Stimulated activated effector memory CD8-positive, alpha-beta T cell treated with anti-CD3 and anti-CD28 coated beads, Interleukin-12 subunit alpha, Interleukin-12 subunit beta, amount 100 ng/mL, for 72 hours (primary cell): ENCODE measurements at places on chromosomes 2 and 18.

DNA sequence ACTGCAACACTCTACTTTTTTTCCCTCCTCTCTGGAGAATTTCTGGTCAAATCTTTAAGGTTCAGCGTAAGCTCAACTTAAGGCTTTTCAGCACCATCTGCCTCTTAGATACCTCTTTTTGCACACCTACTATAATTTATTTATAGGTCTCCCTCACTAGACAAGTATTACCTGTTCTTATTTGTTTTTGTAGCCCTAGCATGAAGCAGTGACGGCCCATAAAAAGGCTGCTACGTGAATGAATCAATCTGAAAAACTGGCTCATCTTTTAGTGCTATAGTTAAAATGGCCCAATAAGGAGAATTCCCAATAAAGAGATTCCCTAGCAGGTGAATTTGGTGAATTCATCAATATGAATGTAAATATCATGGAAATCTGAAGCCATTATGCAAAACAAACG is 6.5 kb downstream of the RNF149 start:
- no peak for DNase-seq

- no peak for DNase-seq
Observed at GRCh38 chr2:47602996-47603395, 179.9 kb upstream of the MSH6 start.

- no peak for DNase-seq
Observed at GRCh38 chr18:2415656-2416055, 155.6 kb downstream of the METTL4 start.

DNA sequence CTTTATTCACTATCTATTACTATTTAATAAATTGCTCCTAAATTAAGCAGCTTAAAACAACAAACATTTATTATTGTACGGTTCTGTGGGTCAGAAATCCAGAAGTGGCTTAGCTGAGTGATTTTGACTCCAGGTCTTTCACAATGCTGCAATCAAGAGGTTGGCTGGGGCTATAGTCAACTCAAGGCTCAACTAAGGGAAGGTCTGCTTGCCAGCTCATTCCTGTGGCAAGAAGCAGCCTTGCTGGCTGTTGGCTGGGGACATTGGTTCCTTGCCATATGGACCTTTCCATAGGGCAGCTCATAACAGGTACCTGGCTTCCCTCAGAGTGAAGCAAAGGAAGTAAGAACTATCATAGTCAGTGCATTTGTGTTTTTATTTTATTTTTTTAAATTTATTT is 5.0 kb upstream of the MRPL19 start:
- no peak for DNase-seq

- DNase-seq = no peak
Observed at GRCh38 chr18:38982072-38982471, 1416.5 kb upstream of the CELF4 start.

DNA sequence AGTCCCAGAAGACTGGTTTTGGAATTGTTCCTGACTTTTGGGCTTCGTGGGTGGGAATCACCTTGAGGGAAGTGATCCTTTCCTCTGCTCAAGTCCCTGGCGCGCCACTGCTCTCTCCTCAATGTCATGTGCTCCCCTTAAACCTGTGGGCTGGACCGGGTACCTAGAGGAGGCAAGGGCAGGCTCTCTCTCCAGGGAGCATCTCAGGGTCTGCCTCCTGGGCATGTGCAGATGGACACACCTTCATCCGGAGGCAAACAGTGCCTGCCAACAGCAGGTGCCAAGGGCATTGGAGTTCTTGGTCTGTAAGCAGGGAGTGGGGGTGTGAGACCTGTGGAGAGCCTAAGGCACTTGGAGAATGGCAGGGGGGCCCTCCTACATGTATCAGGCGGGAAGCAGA is 142.6 kb downstream of the INHBB start:
- no peak for DNase-seq

- DNase-seq = no peak
Observed at GRCh38 chr2:173415431-173416381, 61.0 kb downstream of the CDCA7 start.

GRCh38 chr2:127663566-127664064 is 11.7 kb downstream of the LIMS2 start:
- DNase-seq = no peak

DNA sequence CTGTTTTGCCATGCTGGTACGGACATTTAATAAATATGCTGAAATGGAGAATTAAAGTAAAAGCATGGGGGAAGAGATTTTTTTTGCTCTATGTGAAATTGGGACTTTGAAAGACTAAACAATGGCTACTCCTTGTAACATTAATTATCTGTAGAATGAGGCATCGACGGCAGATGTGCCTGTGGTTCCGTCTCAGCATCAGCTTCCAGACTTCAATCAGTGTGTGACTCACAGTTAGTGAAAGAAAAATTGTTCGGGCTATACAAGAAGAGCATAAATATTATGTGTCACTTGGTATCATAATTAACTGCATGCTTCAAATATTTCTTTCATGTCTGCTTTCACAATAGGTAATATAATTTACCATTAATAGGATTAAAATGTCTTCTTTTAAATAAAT is 117.0 kb upstream of the SMIM21 start:
- no peak for DNase-seq

DNA sequence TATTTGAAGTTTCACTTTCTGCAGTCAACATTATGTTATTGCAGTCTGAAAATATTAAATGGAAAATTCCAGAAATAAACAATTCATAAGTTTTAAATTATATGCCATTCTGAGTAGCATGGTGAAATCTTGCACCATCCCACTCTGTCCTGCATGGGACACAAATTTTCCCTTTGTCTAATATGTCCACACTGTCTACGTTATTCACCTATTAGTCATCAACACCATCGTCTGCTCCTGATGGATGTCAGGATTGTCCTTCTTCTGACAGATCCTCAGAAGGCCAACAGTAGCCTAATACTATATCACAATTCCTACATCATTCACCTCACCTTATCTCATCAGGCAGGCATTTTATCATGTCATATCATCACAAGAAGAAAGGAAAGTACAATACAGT is 163.1 kb downstream of the TXNL1 start:
- no peak for DNase-seq

- no peak for DNase-seq
Observed at GRCh38 chr2:201618744-201619662, 24.3 kb downstream of the TMEM237 start.

GRCh38 chr2:129318581-129319421 is 660.7 kb upstream of the RAB6C start:
- DNase-seq = no peak

DNA sequence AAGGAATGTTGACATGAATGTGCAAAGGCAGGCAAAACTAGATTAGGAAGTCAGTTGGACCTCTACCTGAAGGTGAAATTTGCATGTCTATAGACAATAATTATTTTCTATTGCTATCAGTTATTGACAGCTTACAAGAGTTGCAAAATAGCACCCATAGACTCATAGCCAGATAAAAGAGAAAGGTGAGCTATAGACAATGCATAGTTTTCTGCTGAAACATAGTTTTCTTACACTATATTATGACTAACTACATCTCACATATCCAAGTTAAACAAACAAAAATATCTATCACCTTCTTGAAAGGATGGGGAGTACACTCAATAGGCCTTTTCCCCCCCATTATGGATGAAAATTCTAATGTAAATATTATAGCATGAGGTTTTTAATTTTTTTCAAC is 305.0 kb downstream of the PTH2R start:
- no peak for DNase-seq

DNA sequence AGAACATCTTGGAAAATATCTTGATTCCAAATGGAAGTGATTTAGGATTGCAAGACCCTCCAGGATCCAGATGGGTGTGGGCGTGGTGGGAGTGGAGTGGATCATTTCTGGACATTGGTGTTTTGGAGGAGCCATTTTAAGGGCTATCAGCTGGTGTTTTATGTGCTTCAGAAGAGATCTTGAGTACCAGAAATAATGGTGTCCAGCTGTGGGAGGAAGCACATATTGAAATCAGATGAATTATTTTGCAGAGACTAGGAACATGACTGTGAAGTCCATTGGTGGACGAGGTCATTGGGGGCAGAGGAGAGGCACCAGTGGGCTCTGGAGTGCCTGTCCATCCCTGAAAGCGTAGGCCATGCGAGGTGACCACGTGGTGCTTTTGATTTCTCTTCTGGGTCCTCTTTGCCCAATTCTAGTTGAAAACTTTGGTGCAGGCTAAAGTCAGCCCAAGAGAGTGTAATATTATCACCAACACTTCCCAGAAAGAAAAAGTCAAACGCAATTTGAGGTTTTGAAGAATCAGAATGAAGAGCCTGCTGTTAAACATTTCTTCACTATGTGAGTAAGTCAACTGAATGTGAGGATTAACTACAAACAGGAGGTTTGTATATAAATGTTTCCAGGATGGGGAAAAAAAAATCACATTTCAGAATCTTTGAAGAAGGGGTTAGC is 31.6 kb downstream of the RNF144A start:
- no peak for DNase-seq
